Muscle of arm (tissue), 14 donors: ENCODE measurements at places on chromosomes 6 and 20.

GRCh38 chr20:35883778-35884540 is 70.3 kb downstream of the SCAND1 start:
- DNase-seq, result peak; percentile 57

- DNase-seq, result no peak
Measured at GRCh38 chr6:169215201-169215681, 38.4 kb downstream of the THBS2 start.

DNA sequence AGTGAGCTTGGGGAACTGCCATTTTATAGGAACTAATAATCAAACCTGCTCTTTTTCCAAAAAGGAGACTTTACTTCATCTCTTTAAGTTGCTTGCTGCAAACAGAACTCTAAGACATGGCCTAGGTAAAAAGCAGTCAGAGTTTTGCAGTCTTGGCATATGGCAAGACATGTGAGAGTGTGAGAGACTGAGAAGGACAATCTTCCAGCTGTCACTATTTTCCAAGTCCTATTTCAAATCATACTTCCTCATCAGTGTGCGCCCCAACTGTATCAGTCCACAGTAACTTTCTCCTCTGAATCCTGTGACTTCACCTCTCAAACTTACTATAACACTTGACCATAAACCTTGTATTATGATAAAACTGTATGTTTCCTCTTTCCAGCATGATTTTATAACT is 10.4 kb downstream of the CALHM6 start:
- no peak for DNase-seq

DNA sequence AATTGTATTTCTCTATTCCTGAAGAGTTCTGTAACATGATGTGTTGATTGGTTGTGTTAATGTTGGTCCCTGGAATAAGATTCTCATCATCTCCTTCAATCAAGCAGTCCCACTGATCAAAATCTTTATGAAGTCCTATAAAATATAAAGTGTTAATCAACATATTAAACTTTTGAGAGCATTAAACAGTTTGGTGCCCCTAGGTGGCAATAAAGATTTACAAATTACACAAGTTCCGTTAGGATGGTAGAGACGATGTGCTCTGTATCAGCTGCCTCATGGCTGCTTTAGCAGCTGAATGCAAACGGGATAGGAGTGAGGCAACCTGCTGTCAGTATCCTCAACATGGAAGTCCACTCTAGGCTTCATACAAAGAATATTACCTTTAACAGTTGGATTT is 16.9 kb downstream of the TDRD6 start:
- DNase-seq, result peak; percentile 9

DNA sequence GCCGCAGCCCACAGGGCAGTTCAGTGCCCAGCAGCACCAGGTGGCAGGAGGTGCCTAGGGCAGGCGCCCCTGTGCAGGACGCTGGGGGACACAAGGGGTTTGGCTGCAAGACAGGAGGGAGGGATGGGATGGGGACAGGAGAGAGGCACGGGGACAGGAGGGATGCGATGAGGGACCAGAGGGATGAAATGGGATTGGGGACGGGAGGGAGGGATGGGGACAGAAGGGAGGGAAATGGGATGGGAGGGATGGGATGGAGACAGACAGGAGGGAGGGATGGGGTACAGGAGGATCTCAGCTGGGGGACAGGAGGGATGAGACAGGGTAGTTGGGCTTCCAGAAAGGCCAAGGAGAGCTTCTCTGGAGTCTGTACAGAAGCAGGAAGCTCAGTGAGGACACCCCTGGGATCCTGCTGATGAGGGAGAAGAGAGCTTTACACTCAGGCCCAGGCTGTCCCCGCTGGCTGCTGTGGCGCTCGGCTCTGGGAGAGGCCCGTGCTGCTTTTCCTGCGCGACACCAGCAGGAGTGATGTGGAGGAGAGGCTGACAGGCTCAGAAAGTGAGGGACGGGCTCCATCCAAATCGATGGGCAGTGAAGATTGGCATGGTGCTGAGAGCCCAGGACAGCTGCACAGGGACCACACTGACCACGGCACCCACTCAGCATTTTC is 400.8 kb downstream of the SMOC2 start:
- DNase-seq, result no peak

- DNase-seq, result no peak
Measured at GRCh38 chr20:12961725-12962124, 47.0 kb upstream of the SPTLC3 start.

DNA sequence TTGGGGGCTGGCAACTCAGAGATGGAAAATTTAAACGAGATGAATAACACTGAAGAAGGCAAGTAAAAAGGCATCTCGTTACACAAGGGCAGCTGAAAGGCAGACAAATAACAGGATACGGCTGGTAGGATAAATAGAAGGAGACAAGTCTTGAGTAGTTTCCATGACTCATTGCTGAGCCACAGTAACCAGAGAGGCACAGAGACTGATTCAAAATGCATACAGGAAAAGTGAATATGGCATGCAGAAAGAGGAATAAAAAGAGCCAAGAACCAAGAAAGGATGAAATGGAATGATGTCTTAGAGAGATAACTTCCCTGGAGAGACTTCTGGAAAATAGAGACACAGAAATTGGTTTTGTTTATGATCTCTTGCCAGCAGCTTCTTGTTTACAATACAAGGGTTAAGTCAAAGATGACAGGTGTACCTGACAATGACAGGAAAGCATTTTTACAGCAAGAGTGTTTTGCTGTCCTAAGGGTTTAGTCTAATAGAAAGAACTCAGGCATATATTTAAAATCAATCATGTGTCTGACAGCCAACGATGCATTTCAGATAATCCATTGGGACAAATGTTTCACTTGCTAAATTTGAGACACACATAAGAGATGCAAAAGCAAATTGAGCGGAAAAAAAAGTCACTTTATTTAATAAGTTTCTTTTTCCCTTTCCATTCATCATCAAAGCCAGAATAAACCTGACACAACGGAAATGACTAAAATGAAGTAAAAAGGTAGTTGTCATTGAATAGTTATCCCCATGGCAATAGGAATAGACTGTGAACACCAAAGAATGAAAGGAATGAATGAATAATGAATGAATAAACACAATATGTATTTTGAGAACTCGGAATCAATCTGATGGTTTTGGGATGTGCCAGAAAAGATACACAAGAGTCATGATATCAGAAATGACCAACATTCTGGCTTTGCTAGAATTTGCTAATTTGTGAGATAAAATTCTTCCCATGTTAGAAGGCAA is 68.0 kb upstream of the KCNQ5 start:
- no peak for DNase-seq

GRCh38 chr6:6866656-6867403 is 240.9 kb upstream of the RREB1 start:
- no peak for DNase-seq

- DNase-seq, result no peak
Measured at GRCh38 chr20:7171911-7172310, 404.4 kb downstream of the BMP2 start.

- no peak for DNase-seq
Measured at GRCh38 chr20:39094391-39094790, 132.2 kb downstream of the DHX35 start.

- DNase-seq, result no peak
Measured at GRCh38 chr6:84842525-84843166, 78.2 kb upstream of the TBX18 start.

DNA sequence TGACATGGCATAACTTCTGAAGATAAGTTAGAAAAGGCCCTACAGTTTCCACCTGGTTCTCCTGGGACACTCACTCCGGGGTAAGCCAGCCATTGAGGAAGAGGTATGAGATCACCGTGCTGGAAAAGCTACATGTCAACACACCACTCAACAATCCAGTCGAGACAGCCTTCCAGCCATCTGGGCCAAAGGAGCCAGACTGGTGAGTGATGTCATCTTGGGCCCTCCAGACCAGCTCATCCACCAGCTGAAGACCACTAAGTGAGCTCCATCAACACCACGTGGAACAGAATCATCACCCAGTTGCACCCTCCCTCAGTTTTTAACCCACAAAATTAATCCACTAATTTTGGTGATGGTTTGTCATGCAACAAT is 32.3 kb upstream of the RSPO4 start:
- DNase-seq, result no peak

DNA sequence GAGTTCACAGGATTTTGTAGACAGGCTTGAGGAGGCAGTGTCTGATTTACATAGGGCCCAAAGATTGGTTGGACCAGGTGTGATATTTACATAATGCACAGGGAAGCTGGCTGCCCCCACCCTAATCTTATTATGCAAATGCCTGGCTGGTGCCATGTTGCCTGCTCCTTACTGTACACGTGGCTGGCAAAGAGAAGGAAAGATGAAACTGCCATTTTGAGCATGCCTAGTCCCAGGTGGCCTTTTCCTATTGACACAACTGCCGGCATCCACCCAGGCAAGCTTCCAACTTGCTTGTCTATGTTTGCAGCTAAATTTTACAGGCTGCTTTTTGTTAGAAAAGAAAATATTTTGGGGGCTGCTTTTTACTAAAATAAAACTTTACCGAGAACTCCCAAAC is 174.6 kb downstream of the LMBRD1 start:
- no peak for DNase-seq

DNA sequence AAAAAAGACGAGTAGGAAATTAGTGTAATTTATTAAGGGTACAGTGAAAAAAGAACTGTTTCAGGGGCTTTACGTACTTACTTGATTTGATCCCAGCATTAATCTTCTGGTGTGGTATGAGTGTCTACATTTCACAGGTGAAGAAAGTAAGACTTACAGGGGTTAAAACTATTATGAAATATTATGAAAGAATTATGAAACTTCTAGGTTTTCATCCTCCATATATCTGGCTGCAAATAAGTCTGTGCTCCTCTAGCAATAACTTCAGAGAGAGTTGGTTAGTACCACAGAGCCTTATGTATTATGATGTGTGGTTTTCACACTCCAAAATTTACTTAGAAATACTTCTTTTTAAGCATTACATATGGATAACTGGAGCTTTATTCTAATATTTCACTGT is 41.9 kb downstream of the ZFAND3 start:
- no peak for DNase-seq

GRCh38 chr6:12815884-12816600 is 99.5 kb downstream of the PHACTR1 start:
- no peak for DNase-seq

- DNase-seq, result no peak
Measured at GRCh38 chr6:22697306-22697705, 127.9 kb downstream of the HDGFL1 start.

- DNase-seq, result no peak
Measured at GRCh38 chr6:7642791-7643190, 52.8 kb downstream of the SNRNP48 start.

DNA sequence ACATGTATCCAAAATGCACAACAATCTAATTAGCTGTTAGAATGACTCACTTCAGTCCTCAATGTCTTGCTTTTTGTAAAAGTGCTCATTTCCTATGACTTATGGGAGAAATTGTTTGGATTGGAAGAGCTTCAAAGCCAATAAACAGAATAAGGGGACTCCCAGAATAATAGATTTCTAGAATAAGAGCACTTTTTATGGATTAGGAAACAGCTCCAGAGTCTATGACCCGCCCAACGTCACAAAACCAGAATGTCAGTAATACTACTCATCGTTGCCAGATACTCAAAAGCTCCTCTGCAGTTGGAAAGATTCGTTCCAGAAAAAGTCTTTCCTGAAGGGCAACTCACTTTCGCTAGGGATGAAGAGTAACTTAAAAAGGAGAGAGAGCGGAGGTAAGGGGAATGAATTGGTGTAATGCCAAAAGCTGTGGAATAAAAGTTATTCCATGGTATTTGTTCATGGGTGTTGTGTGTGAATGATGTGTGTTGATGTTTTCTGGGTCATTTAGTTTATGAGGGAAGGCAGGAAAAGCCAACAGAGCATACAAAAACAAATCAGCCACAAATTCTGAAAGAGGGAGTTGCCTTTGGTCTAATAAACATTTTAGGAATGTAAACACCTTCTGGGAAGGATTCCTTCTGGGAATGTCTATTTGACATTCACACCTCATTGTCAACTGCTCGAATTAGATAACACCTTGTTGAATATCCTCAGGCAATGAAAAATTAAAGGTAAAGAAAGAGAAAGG is 64.6 kb downstream of the SYNE1 start:
- no peak for DNase-seq

- DNase-seq, result no peak
Measured at GRCh38 chr6:90466154-90466940, 120.5 kb downstream of the MAP3K7 start.

GRCh38 chr6:27669624-27670301 is 196.9 kb upstream of the ZNF184 start:
- DNase-seq, result no peak

GRCh38 chr6:32047539-32047854 is 9.3 kb downstream of the CYP21A2 start:
- DNase-seq, result no peak

GRCh38 chr20:31568773-31569162 is 36.3 kb upstream of the ID1 start:
- no peak for DNase-seq

DNA sequence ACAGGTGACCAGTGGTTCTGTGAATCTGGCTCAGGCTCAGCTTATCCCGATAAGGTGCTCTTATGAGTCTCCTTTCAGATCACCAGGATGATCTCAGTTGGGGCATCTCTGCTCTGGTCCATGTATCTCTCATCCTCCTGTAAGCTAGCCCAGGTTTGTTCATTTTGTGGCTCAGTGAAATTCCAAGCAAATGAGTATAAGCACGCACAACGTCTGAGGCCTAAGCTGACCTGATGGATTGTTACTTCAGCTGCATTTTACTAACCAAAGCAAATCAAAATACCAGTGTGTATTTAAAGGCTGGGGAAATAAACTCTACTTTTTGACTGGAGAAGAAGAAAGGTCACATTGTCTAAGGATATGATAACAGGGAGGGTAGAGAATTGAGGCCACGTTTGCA is 551.0 kb upstream of the BTBD3 start:
- no peak for DNase-seq

- no peak for DNase-seq
Measured at GRCh38 chr6:121635355-121635754, 199.9 kb downstream of the GJA1 start.
